ENCODE measurements at places on chromosomes 1 and 21. TPM values are rescaled to one million over a fixed set of nuclear protein-coding genes. Genes with fewer than 3 reads are reported as not detected.

The LCE2B gene
- not detected for total RNA-seq

The LCE3E gene
- total RNA-seq = not detected

The NTNG1 gene
- not detected for total RNA-seq

The MROH9 gene
- not detected for total RNA-seq
